ENCODE measurements at places on chromosomes 6 and 20.

GRCh38 chr6:143139239-143139784 lies 78.6 kb downstream of the AIG1 start:
- no peak for DNase-seq

DNA sequence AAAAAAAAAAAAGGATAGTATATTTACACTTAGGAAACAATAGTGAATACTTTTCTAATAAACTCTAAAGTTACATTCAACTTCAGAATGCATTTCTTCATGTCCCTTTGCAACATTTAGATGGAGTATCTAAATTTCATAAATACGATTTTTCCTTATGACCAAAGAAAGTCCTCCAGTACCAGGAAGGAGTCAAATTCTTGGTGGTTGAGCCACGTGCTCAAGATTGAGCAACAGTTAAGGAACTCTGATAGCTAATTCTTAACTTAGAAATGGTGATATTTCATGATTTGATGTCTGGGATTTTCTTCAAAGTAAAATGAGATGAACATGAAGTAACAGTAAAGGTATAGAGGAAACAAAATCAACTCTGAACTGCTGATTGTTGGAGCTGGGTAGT lies 92.7 kb downstream of the SASH1 start:
- no peak for DNase-seq

DNA sequence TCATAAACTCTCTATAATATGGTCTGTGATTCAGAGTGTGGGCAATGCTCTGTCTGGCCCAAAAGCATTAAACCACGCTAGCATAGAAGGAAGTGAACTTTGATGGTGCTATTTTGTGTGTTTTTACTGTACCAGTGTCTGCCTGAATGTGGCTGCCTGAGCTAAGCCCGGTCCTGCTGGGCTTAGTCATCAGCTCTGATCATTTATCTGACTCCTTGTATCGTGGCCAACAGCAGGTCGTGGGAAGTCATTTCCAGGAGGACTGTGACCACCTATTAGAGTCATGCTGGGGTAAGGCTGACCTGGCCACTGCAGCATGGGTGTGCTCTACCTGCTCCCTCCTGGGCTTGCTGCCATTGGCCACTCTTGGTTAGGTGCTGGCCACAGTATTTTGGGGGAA lies 239.1 kb upstream of the CEP162 start:
- peak; percentile 6 for DNase-seq

DNA sequence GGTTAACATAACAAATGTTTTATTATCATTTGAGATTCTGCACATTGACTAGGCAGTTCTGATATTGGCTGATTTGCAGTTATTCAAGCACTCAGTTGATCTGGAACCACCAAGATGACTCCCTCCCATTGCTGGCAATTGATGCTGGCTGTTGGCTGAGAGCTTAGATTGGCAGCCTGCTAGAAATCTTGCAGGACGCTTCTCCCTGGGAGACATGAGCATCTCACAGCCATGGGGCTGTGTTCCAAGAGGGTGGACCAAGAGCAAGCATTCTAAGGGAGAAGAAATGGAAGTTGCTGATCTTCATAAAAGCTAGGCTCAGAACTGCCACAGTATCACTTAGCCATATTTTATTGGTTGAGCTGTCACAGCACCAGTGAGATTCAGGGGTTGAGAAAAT lies 233.4 kb upstream of the ID4 start:
- no peak for DNase-seq

GRCh38 chr20:11544029-11544678 lies 373.5 kb upstream of the BTBD3 start:
- peak; percentile 74 for DNase-seq
